ENCODE measurements at places on chromosomes 3 and 15.

DNA sequence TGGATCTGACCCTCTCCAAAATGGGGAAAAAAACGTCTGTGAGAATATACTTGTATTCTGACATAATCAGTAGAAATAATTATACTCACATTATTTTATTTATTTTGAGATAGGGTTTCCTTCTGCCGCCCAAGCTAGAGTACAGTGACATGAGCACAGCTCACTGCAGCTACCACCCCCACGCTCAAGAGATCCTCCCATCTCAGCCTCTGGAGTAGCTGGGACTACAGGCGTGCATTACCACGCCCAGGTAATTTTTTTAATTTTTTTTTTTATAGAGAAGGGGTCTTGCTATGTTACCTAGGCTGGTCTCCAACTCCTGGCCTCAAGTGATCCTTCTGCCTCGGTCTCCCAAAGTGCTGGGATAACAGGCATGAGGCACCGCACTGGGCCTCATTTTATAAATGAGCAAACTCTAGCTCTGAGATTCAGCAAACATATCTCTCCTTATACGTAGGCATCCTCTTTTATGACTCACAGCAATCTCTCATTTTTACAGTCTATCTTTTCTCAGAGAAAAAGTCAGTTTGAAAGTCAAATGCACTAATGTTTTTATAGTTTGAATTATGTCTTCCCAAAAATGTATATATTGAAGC is 989 bp upstream of the VGLL3 start:
- no peak for DNase-seq

GRCh38 chr3:194259982-194260766 is 91.0 kb downstream of the CPN2 start:
- DNase-seq = no peak

DNA sequence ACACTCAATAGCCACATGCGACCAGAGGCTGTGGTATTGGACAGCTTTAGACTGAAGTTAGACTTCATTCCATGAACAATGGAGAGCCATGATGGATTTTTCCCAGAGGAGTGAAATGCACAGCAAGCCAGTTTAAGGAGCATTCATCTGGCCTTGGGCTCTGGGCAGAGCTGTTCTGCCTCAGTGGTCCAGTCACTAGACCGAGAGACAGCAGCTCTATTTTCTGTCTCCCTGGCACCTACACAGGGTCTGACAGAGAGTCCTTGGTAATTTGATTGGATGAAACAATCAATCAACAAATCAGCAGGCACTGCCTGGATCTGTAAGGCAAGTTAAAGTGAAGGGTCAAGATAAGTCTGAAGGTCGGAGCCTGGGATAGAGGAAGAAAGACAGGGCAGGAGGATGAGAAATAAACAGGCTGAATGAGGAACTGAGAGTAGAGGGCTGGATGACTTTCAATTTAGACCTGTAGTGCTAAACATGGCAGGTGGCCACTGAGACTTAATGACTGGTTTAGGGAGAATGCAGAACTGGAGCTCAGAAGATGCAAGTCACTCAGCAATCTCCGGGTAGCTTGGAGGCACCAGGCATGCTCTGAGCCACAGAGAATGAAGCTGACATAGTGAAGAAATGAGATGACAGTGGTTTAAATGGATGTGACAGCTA is 98.5 kb upstream of the SLC25A36 start:
- DNase-seq = no peak

DNA sequence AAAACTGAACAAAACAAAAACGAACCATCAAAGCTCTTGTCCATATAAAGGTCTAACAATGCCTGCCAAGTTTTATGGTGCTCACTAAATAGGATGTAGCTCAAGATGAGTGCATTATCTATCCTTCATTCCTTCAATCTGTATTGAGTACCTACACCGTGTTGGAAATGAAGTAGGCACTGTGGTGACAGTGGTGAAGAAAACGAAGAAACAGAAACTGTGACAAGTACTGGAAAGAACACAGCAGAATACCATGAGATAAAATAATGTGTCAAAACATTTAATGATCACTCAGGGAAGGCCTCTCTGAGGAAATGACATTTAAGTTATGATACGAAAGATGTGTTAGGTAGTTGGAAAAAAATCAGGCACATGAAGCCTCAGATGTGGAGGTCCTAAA is 36.2 kb downstream of the CBLB start:
- no peak for DNase-seq

DNA sequence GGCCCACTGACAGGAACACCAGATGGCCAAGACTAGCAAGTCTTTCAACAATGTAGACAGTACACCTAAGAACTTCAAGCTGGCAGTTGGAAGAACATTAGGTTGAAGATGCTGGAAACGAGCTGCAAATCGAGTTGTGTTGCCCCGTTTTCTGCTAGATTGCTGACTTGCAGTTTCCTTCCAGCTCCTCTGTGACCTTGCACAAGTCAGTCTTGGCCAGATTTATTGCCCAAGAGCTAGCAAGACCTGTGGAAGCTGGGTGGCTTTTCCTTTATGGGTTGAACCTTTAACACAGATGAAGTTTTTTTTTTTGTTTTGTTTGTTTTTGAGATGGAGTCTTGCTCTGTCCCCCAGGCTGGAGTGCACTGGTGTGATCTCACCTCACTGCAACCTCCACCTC is 2.9 kb upstream of the RBM6 start:
- DNase-seq = no peak

GRCh38 chr3:54146506-54147239 is 24.3 kb downstream of the CACNA2D3 start:
- no peak for DNase-seq

DNA sequence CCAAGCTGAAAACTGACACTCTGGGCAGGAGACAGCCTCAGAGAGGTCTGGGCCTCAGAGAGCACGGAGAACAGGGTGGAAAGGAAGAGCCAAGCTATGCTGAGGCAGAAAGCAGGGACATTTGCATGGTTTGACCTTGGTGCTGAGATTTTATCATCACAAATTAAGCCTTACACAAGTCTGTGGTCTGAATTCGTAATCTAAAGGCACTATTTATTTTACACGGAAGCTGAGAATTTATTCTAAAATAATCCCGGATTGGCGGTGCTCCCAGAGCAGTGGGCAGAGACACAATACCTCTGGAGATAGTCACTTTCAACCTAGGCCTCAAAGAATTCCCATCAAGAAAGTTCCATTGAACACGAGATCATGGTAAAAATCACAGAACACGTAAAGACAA is 47.5 kb downstream of the CFAP92 start:
- no peak for DNase-seq

GRCh38 chr3:24628523-24629258 is 134.0 kb upstream of the THRB start:
- no peak for DNase-seq

GRCh38 chr3:36210840-36211651 is 169.3 kb upstream of the STAC start:
- DNase-seq = no peak

- DNase-seq = no peak
Observed at GRCh38 chr3:175411946-175412345, 552.8 kb downstream of the NAALADL2 start.

- no peak for DNase-seq
Observed at GRCh38 chr3:108486338-108486737, 24.1 kb downstream of the MYH15 start.

- DNase-seq = no peak
Observed at GRCh38 chr3:160196511-160197104, 28.6 kb upstream of the C3orf80 start.

DNA sequence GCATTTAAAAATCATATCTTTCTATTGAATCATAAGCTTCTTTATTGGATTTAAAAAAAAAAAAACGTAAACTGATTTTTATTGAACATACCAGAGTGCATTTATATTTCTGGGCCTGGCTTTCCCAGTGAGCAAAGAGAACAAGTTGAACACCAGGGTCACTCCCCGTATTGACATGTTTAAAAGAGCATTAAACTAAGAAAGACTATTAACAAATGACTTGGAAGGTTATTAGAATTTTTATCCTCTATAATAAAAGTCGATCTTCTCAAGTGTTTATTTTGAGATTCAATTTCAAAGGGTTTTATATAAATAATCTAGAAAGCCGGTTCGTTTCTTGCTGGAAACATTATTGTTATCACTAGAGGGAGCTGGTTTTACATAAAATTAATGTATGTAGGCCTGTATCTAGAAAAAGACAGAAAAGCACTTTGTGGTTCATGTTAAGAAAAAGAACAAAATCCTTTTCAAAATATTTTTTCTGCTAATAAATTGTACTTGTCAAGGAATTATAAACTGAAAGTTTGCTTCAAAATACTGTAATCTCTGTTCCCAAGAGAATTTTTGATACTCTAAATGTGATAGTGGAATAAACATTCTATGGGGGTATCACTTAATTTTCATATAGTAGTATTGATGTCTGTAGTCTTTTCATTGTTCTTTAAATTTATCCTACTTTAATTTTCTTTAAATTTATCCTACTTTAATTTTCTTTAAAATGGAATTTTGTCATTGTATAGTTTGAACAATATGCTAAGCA is 321.8 kb upstream of the MME start:
- DNase-seq = no peak

- no peak for DNase-seq
Observed at GRCh38 chr3:100875239-100875638, 118.0 kb downstream of the ABI3BP start.

DNA sequence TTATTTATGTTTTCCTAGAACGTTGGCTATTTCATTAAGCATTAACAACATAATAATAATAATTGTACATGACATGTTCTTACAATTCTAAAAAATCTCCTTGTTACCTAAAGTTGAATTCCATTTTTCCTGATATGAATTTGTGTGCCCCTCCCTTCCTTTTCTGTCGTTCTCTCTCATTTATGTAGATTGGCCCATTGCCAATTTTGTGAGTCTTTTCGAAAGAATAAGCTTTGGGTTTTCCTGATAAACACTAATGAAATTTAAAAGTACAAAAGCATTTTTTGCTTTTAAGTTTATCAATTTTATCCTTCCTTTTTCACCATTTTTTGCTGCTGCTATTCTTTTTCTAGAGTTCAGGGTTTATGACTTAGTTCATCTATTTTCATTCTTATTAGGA is 44.9 kb downstream of the PRR23E start:
- no peak for DNase-seq

- peak; percentile 14 for DNase-seq
Observed at GRCh38 chr3:39180183-39180545, 12.2 kb downstream of the XIRP1 start.

DNA sequence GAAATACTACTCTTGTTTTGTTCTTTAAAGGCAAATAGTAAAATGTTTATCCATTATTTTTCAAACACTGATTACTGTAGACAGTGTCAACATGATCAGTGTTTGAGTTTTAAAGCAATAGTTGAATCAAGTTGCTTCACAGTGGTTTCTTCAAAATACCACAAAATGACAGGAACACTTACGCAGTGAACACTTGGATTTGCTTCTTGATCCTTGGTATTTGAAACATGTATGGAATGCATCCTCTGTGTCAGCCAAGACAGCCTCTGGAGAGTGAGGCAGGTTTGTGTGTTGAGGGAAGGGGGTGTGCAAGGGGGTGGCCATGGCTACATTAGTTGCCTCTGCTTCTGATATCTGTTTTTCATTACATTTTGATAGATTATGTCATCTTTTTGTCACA is 413.0 kb downstream of the RBMS3 start:
- DNase-seq = no peak

DNA sequence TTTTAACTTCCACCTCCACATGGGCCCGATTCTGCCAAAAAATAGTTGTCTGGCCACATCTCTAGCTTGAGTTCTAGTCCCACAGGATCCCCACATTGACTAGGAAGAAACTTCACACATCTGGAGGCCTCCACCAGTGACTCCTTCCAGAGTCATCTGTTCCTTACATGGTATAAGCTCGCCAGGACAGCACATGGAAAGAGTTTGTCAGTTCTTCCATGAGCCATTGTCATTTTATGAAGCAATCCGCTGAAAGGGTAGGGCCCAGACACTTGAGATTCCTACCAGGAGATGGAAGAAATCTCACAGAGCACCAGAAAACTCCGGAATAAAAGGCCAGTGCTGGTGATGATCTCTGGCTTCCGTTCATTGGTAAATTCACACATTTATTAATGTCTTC is 350.5 kb upstream of the ICE2 start:
- no peak for DNase-seq

- DNase-seq = no peak
Observed at GRCh38 chr3:181915551-181915950, 203.8 kb downstream of the SOX2 start.

DNA sequence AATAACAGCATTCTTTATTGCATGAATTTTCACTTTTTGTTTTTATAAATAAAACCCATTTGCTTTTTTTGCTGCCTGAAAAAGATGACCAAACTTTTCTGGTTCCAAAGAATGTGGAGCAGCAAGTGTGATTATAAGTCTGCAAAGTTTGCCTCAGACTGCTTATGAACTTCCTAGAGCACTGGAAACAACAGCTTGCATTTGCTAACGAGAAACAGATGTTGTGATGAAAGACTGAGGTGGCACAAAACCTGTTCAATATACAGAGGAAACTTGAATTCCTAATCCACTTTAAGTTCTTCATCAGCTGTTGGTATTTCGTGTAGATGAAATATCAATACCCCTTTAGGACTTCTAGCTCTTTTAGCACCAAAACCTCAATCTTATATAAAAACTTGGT is 9.3 kb downstream of the ZPLD1 start:
- DNase-seq = no peak
